Caudate nucleus (tissue), 63 donors: ENCODE measurements at places on chromosomes 1 and 21.

GRCh38 chr1:70358921-70359564 lies 4.5 kb upstream of the ANKRD13C start:
- no peak for DNase-seq

- DNase-seq: no peak
These were observed 46.2 kb downstream of the CAPN9 start for GRCh38 chr1:230793463-230793745.

GRCh38 chr1:164601399-164602100 lies 42.6 kb downstream of the PBX1 start:
- DNase-seq: no peak

DNA sequence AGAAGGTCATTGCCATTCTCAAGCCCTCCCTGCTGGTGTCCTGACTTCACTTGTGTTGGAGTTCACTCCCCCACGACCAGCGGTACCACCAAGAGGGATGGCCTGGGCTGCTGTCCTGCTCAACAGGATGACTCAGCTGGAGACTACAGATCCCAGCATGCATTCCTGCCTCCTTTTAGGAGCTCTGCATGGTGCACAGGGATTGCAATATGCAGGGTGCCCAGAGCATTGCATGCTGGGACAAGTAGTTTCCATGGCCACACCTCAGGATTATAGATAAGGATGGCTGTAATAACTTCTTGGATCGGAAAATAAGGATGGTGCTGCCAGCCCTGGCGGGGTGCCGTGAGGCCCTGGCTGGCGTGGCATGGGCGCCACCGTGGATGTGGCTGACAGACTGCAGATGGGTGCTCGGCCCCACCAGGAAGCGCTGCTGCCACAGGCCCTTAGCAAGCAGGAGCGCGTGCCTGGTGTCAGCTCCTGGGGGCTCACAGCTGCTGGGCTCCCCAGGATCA lies 150.0 kb downstream of the CASZ1 start:
- DNase-seq: no peak
